ENCODE measurements at places on chromosomes 16 and 17. TPM values are rescaled to one million over a fixed set of nuclear protein-coding genes. Genes with fewer than 3 reads are reported as not detected.

The TVP23C gene
- 11.1 TPM for total RNA-seq

DNA sequence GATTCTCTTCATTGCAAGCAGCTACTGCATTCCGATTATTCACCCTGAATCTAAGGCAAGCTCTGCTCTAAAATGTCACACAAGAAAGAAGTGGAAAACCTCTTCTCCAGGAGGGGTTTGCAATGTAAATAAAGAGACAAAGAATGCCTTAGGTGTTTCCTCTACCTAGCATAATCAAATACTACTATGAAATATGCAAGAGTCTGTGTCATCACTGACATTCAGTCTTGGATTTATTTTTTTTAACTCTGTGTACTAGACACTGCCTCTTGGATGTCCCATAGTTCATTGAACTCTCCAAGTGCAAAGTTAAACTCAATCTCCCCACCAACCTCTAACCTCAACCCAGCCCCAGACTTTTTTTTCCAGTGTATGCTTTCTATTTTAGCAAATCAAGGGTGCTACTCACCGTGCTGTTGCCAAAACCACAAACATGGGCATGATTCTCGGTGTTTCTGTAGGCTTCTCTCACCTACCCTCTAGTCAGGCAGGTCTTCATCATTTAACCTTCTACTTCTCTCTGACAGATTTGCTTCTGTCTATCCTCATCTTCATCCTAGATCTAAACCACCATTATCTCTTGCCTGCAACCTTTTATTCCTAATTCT lies 329.1 kb downstream of the CDH13 start:
- no peaks in the 10 kb centered on the region for H3K36me3 ChIP-seq
- H3K27ac ChIP-seq, result no peak overlapping the region
- no peaks in the 10 kb centered on the region for H3K4me1 ChIP-seq
- H3K4me3 ChIP-seq, result no peak overlapping the region

The CLEC10A gene
- not detected for total RNA-seq

- peak overlapping the region; percentile 30 for H3K4me3 ChIP-seq
- H3K27ac ChIP-seq, result peak overlapping the region; percentile 93
- H3K27me3 ChIP-seq, result no peaks in the 10 kb centered on the region
- DNase-seq, result no peak
- peaks cover 14% of the 10 kb centered on the region for H3K36me3 ChIP-seq
- peaks cover 29% of the 10 kb centered on the region for H3K4me1 ChIP-seq
Measured at GRCh38 chr16:87303431-87303930, 13.7 kb downstream of the C16orf95 start.
